ENCODE measurements at places on chromosomes 1 and 21. TPM values are rescaled to one million over a fixed set of nuclear protein-coding genes. Genes with fewer than 3 reads are reported as not detected.

FNDC10 gene
- total RNA-seq = 8.4 TPM

- no peak for DNase-seq
Observed at GRCh38 chr1:212452323-212453155, 19.8 kb downstream of the NENF start.

GRCh38 chr1:221203224-221204054 is 324.2 kb downstream of the HLX start:
- peak; percentile 54 for DNase-seq

GRCh38 chr1:226908913-226909312 is 31.2 kb upstream of the COQ8A start:
- DNase-seq = no peak

DNA sequence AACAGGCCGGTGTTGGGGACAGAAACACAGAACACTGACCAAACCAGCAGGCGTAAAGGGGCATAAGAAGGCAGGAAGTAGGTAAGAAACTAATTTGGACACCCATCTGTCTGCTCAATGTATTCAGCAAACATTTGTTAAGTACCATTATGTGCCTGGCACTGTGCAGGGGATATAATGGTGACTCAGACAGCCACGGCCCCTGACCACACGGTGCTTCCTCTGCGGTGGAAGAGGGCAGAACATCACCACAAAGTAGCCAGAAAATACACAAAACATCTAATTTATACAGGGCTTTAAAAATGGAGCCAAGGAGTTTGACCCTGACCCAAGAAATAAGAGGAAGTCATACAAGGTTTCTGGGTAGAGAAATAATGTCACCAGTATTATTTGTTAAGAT is 12.9 kb downstream of the DNAJC11 start:
- DNase-seq = no peak

DNA sequence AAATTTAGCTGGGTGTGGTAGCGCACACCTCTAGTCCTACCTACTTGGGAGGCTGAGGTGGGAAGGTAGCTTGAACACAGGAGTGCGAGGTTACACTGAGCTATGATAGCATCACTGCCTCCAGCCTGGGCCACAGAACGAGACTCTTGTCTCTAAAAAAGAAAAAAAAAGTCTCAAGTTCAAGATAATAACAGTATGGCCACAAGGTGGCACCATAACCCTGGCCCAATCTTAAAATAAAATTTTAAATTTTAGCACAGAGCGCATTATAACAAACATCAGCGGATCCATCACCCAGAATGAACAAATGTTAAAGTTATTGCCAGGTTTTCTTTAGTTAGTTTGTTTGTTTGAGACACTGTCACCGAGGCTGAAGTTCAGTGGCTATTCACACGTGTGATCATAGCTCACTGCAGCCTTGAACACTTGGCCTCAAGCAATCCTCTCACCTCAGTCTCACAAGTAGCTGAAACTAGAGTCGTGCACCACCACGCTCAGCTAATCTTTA is 2.9 kb upstream of the HTR6 start:
- DNase-seq = peak; percentile 24

- DNase-seq = no peak
Observed at GRCh38 chr1:156167536-156167935, 14.2 kb downstream of the SEMA4A start.

DNA sequence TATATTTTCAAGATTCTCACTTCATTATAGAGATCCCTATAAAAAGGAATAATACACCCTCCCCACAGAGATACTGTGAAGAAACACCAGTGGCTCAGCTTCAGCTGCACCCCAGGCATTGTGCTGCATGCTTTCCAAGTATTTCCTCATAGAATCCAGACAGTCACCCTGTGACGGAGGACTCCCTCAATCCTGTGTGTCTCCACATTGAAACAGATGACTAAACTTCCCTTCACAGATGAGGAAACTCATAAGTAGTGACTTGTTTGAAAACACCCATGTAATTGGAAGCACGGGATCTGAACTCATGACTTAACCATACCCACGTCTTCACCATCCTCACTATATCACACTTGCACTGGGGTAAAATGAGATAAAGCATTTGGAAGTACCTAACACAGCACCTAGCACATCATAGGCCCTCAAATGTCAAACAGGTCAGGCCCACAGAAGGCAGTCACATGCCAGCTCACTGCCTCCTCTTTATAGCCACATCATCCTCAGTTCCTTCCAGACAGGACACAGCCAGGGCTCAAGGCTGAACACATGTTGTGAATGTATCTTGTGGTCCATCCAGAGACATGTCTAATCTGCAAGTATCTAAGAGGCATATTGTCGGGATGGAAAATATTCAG is 55.2 kb downstream of the GPR161 start:
- no peak for DNase-seq

GRCh38 chr1:53122961-53123413 is 19.5 kb downstream of the SLC1A7 start:
- DNase-seq = no peak

GRCh38 chr21:31844206-31844605 is 28.6 kb upstream of the HUNK start:
- no peak for DNase-seq
